ENCODE measurements at places on chromosomes 13 and 19.

- DNase-seq, result no peak
Observed at GRCh38 chr19:53158119-53158656, 665 bp downstream of the ZNF347 start.

DNA sequence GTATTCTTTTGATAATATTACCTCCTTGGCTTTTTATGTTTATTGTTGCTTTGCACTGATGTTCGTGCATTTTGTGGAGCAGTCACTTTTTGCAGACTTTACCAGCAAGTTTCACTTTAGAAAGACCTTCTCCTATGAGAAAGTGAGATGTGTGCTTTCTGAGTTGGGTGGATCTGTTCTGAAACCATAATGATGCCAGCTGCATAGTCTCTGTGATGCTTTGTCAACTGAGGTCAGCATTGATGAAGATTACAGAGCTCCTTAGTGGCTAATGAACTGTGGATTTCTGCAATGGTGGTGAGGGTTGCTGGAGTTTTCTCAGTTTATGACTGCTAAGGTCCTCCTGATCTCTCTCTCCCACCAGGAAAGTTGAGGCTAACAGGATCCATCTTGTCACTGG is 309.9 kb upstream of the SLITRK6 start:
- no peak for DNase-seq

DNA sequence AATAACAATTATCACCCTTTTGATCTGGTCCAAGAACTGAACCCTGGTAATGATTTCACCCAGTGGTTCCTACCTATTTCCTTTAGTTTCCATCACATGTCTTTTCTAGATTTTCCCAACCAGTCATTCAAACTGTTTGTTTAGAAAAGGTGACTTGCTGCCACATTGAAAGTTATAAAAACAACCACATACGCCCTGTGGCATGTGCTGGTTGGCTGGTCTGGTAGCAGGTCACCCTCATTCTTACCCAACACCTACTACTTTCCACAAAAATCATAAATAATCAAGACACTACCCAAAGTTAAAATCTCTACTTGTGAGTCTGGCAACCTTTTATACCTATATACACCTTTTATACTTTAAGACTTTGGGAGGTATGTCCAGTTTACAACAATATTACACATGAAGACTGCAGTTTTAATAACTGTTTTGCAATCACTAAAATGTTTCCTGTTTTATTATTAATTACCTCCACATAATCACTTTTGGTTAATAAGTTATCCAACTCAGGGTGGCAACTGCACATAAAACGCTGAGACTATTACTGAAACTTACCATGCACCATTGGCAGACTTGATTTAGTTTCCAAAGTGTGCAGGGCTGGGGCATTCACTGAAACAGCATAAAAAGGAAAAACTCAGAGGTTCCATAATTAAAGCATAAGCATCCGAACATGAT is 38.9 kb downstream of the DZIP1 start:
- DNase-seq, result no peak

DNA sequence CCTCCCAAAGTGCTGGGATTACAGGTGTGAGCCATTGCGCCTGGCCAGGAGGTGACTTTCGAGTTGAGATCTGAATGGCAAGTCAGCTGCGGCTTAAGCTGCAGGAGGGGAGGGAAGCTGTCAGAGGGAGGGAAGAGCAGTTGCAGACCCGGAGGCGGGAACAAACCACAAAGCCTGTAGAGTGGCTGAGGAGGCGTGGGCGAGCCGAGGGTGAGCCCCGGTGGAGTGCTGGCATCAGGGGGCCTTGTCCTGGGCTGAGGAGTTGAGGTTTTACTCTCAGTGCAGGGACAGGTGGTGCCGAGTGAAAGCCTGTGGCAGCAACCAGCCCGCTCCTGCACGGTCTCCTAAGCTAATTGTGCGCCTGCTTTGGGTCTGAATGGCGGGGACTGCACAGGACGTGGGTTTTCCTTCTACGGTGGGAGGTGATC is 24.2 kb downstream of the PPP1R37 start:
- DNase-seq, result no peak

GRCh38 chr13:49806126-49806536 is 13.6 kb upstream of the KPNA3 start:
- no peak for DNase-seq

GRCh38 chr19:33300894-33301143 is 1.5 kb downstream of the CEBPA start:
- no peak for DNase-seq

DNA sequence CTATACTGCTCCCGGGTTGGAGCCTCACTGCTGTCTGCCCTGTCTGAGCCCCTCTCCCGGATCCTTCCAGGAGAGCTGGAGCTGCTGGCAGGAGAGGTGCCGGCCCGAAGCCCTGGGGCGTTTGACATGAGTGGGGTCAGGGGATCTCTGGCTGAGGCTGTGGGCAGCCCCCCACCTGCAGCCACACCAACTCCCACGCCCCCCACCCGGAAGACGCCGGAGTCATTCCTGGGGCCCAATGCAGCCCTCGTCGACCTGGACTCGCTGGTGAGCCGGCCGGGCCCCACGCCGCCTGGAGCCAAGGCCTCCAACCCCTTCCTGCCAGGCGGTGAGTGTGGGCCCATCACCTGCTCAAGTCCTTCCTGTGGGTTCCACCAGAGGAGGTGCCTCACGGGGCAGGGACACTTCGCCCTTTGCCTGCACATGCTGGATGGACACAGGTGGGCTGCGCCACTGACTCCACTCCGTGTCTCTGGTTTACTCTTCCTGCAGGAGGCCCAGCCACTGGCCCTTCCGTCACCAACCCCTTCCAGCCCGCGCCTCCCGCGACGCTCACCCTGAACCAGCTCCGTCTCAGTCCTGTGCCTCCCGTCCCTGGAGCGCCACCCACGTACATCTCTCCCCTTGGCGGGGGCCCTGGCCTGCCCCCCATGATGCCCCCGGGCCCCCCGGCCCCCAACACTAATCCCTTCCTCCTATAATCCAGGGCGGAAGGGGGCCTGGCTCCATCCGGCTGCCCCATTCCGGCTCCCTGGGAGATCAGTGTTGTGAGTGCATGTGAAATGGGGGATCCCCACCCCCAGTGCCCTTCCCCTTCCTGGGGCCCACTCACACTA is 19.8 kb downstream of the EPN1 start:
- no peak for DNase-seq

- DNase-seq, result no peak
Observed at GRCh38 chr13:28306325-28306724, 168.0 kb downstream of the PAN3 start.

GRCh38 chr19:5628919-5629481 is 6.1 kb downstream of the SAFB start:
- no peak for DNase-seq

DNA sequence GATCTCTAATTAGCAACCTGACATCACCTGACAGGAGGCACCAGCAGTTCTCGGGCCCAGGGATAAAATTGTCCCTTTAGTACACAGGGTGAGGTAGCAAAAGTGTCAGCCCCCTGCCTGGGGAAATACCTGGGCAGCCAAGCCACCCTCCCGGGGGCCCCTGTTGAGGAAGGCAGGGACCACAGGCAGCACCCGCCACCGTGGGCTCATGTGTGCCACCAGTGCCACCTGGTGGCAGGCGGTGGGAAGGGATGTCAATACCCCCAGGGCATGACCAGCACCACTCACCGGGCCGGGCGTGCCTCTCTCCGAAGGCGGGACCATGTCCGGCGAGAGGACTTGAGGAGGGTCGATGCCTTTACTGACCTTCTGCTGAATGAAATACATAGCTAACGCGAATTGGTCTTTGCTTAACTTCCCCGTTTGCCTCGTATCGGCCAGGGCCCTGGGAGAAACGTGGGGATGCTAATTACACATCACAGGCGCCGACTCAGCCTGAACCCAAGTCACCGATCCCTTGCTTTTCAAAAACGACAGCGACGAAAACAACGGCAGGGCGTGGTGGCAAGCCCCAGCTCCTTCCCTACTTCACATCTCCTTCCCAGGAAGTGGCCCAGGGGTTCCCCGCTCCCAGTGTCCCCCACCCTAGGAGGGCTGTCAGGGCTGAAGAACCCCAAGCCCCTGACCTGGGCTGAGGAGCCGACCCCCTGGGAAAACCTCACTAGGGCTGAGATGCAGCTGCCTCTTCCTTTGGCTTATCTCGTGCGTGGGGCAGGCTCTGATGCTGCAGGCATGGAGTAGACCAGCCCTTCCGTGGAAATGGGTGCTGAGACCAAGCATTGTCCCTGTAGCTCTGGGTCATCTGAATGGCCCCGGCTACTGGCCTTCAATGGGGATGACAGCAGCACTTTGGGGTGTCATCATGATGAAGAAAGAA is 53.8 kb downstream of the EPS15L1 start:
- no peak for DNase-seq

- no peak for DNase-seq
Observed at GRCh38 chr19:12766051-12766521, 9.3 kb downstream of the HOOK2 start.

GRCh38 chr13:114124431-114124830 is 8.0 kb downstream of the RASA3 start:
- DNase-seq, result no peak

GRCh38 chr19:21483589-21484170 is 21.7 kb upstream of the ZNF429 start:
- no peak for DNase-seq

DNA sequence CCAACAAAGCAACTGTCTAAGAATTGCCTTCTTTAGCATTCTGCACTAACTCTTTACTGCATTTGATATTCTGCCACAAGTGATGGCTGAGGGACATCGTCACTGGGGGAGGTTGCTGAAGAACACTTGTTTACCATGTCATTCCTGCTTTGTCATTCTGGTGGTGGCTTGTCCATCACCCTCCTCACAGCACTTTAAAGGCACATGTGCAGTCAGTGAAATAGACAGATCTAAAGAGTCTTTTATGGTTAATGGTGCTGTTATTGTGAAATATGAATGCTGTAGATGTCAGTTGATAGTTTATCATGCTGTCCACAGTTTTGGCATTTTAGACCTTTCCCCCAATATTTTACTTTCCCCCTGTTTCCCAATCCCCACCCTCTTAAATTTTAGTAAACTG is 120.9 kb upstream of the TSC22D1 start:
- DNase-seq, result no peak

DNA sequence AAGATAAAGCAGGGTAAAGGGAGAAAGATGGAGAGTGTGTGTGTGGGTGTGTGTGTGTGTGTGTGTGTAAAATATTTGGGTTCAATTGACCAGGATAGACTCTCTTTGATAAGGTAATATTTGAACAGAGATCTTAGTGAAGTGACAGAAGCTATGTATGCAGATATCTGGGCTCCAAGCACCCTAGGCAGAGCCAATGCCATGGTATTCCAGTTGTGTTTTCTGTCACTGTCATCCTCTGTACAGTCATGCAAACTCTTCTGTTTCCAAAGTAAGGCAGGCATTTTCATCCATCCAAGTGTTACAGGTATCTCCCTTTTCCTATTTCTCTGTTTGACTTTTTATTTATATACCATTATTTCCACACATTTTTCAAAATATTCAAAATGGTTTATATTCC is 13.5 kb downstream of the DGKH start:
- DNase-seq, result no peak

DNA sequence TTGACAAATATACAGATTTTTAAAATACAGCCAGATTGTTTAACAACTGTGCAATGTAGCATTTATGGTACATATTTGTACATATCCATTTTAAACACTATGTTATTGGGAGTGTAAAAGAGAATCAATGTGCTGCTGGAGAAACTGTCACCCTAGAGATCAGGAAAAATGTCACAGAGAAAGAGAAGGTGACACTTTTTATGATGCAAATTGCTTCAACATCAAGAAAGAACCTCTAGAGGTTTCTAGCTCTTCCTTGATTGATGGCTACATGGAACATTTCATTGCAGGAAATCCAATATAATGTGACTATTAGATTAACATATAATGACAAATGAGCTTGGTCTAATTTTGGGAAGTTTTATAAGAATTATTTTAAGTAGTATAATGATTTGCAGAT is 1491.2 kb upstream of the PCDH20 start:
- DNase-seq, result no peak

DNA sequence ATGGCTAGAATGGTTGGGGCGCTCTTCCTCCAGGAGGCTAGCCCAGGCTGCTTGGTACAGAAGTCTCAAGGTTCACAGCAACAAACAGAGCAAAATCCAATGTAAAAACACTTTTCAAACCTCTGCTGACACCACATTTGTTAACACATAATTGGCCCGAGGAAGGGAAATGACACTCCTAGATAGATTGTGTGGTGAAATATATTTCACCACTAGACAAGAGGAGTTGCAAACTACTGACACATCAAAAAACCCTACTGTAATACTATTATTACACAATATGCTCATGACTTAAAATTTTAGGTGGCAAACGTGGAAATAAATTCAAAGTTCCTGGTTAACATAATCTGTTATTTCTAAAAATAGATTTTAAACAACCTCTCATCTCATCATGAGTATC is 643.6 kb downstream of the PCDH9 start:
- DNase-seq, result no peak

- DNase-seq, result no peak
Observed at GRCh38 chr13:44044547-44045179, 165.0 kb downstream of the LACC1 start.

- DNase-seq, result no peak
Observed at GRCh38 chr13:110868720-110869119, 46.1 kb downstream of the ANKRD10 start.

- DNase-seq, result no peak
Observed at GRCh38 chr13:95698047-95698749, 21.3 kb downstream of the DNAJC3 start.

DNA sequence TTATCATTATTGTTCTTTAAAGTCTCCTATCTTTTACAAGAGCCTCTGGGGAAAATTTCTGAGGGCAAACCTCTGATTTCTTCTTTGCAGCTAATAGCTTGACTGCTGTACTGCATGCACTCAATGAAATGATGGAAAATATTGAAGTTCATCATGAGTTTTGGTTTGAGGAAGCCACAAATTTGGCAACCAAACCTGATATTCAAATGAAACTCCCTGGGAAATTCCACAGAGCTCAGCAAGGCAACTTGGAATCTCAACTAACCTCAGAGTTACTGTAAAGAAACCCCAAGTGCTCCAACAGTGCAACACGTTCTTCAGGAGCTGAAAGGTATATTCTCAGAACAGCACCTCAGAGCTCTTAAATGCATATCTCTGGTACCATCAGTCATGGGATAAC is 14.2 kb upstream of the RNF6 start:
- DNase-seq, result no peak

GRCh38 chr19:35293808-35294207 is 1.8 kb downstream of the MAG start:
- DNase-seq, result no peak

DNA sequence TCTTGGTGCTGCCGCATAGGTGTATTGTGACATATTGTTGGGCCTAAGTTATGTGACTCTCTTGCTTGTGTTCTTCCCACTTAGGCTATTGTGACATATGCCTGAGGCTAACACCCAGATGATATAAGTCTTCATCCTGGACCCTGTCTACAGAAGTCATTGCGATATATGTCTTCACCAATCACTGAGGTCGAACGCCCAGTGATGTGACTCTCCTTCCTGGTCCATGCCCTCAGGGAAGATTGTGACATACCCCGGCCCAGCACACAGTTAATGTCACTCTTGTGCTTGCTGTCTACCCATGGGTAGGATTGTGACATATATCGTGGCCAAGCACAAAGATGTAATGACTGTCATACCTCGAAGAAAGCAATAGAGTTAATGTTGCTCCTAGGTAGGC is 16.9 kb upstream of the ZNF730 start:
- DNase-seq, result no peak
